ENCODE measurements at places on chromosomes 5 and 9. TPM values are rescaled to one million over a fixed set of nuclear protein-coding genes. Genes with fewer than 3 reads are reported as not detected.

HOMER1 gene
- total RNA-seq, result 1.8 TPM

MZB1 gene
- not detected for total RNA-seq

SPATA31A3 gene
- not detected for total RNA-seq

PCDHGA7 gene
- total RNA-seq, result 9.9 TPM

HMMR gene
- total RNA-seq, result 2.3 TPM

HTR4 gene
- total RNA-seq, result 0.44 TPM

SMIM33 gene
- not detected for total RNA-seq

ST8SIA4 gene
- 4.1 TPM for total RNA-seq

INSL4 gene
- not detected for total RNA-seq

ZBTB34 gene
- 4.4 TPM for total RNA-seq

FOXD4 gene
- 0.12 TPM for total RNA-seq

OMD gene
- 11.2 TPM for total RNA-seq

OR1J2 gene
- total RNA-seq, result not detected

DBH gene
- total RNA-seq, result not detected

KCNIP1 gene
- not detected for total RNA-seq

PCDHA11 gene
- not detected for total RNA-seq

SPINK4 gene
- not detected for total RNA-seq

PTPRD gene
- 19.8 TPM for total RNA-seq

OR1N2 gene
- total RNA-seq, result not detected

TXNDC8 gene
- total RNA-seq, result not detected

SSBP2 gene
- total RNA-seq, result 27.2 TPM

MED10 gene
- total RNA-seq, result 27.7 TPM

NAIP gene
- total RNA-seq, result 2.9 TPM

MCIDAS gene
- not detected for total RNA-seq

TIMD4 gene
- total RNA-seq, result not detected

IRX1 gene
- 0.12 TPM for total RNA-seq

MORN5 gene
- not detected for total RNA-seq

ADAMTS19 gene
- 0.15 TPM for total RNA-seq

PAXX gene
- 22.3 TPM for total RNA-seq

PLAC8L1 gene
- not detected for total RNA-seq

GALT gene
- total RNA-seq, result 34.3 TPM

PCDHB15 gene
- 1.6 TPM for total RNA-seq

PCA3 gene
- not detected for total RNA-seq

GBGT1 gene
- 6.6 TPM for total RNA-seq

OR2V1 gene
- total RNA-seq, result not detected

NUP155 gene
- 10.3 TPM for total RNA-seq

SPATA6L gene
- total RNA-seq, result not detected

ABO gene
- total RNA-seq, result not detected

PPP2R2B gene
- not detected for total RNA-seq

ZNF454 gene
- 2.0 TPM for total RNA-seq
